ENCODE measurements at places on chromosomes 3 and 15. TPM values are rescaled to one million over a fixed set of nuclear protein-coding genes. Genes with fewer than 3 reads are reported as not detected.

The PCOLCE2 gene
- 3.2 TPM for total RNA-seq

The ALDH1A2 gene
- 4.9 TPM for total RNA-seq

The SCN11A gene
- 0.25 TPM for total RNA-seq

The MORC1 gene
- under 0.01 TPM for total RNA-seq

The ZBTB20 gene
- total RNA-seq, result 65.2 TPM

The AGTR1 gene
- 0.49 TPM for total RNA-seq

The SAMD7 gene
- total RNA-seq, result not detected

The FOXB1 gene
- total RNA-seq, result not detected

Data from temporal lobe (tissue), 4 donors.